ENCODE measurements at places on chromosomes 2 and 18.

DNA sequence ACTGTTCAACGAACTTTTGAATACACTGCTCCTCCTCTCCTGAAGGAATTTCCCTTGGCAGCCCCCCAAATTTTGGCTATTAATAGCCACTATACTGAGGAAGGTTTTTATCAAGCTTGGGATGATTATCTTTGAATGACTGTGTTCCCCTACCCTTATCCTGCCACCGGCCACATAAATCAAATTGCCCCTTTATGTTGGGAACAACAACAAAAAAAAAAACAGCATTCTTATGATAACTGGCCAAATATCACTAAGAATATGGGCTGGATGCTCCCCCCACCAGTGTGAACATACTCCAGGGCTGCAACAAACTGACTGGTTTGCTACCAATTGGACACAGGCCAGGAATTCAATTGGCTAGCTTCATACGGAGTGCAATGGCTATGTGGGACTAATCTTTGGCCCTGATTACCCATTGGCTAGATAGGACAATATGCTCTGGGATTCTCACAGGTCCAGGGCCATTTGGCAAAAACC is 20.6 kb downstream of the DUSP11 start:
- peak; percentile 83 for DNase-seq

GRCh38 chr2:12151716-12152115 is 405.3 kb downstream of the LPIN1 start:
- no peak for DNase-seq

GRCh38 chr2:136323935-136324334 is 206.0 kb upstream of the CXCR4 start:
- DNase-seq = no peak

- DNase-seq = no peak
Observed at GRCh38 chr2:238104691-238105371, 4.7 kb downstream of the ESPNL start.

DNA sequence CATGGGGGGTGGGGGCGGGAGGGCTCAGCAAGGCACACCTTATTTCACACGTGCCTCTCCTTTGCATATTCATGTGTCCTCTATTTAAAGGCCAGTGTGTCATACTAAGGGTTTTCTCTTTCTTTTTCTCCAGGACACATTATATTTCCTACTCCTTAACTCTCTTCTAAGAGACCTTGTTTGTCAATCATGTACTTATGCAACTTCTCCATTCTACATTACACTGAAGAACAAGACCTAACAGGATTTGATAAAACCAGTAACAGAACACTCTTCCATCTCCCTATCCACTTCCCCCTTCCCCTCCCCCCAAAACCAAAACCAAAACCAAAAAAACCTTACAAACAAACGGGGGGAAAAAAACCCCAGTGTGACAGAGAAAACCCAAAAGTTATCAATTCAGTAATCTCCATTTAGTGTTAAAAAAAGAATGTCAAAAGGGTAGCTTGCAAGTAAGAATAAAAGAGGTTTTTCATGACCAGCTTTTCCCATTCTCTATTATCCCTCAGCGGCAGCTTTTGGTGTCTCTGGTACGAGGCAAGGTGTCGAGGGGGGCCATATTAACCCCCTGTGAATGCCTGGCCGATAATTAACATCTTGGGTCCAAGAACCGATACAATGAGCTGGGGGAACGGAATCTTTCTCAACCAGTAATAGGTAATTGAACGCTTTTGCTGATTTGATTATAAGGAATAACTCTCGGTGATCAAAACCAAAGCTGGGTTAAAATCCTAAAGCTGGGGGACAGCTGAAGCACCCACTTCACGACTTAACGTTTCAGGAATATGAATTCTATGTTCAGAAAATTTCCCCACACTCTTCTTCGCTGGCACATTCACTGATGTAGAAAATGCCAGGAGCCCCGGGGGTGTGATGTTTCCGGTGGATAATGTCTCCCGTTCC is 191.0 kb upstream of the TCF4 start:
- DNase-seq = peak; percentile 5

DNA sequence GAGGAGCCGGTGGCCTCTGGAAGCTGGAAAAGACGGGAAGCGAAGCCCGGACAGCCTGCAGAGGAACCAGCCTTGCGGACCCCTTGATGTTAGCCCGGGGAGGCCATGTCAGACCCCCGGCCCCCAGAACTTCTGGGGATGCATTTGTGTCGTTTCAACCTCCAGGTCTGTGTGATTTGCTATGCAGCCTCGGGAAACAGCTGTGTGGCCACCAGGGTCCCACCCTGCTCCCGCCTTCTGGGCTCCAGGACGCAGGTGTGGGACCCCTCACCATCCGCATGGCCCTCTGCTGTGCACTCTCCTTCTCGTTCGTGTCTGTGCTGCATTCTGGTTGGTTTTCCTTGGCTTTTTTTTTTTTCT is 13.3 kb downstream of the NEU4 start:
- no peak for DNase-seq

GRCh38 chr2:78876316-78876688 is 149.2 kb upstream of the REG3G start:
- DNase-seq = no peak

DNA sequence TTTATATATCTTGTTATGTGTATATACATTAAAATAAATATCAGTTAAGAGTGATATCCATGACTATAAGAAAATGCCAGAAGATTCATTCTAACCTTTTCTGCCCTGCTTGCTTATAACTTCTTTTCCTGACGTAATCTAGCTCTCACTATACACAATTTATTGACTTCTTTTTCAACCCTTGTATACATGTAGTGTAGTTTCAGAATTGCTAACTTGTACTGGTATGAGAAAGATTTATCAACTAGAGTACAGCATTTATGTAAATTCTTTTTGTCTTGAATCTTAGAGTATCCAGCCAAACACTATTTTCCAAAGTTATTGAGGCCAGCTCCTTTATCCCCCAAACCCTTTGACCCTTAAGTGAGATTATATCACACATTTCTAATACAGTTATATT is 798.0 kb upstream of the RAB6C start:
- no peak for DNase-seq

GRCh38 chr2:60581433-60582282 is 28.2 kb upstream of the BCL11A start:
- DNase-seq = peak; percentile 6

DNA sequence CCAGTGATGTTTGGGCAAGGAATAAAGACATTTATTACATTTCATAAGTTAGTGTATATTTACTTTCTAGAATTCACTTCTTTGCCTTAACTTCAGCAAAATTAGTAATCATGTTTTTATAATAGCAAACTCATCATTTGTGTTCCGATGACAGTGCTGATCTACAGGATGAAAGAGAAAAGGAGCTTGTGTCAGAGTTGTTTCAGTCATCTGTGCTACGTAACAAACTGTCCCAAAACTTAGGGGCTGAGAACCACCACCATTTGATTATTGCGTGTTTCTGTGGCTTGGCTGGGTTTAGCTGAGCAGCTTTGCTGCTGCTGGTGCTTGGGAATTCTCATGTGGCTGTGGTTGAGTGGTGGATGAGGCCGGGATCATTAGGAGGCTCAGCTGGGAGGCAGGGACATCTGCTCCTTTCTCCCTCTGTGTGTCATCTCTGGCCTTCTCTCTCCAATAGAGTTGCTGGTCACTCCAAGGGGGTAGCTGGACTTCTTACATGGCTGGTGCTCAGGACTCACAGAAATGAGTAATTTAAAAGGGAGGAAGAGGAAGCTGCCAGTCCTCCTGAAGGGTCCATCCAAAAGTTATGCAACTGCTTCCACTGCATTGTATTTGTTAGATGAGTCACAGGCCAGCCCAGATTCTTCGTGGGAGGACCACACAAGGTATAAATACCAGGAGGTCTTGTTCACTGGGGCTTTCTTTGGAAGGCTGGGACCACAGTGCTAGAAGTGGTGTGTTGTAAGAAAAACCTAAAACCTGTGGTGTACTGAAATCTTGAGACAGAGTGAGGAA is 43.4 kb upstream of the HAAO start:
- DNase-seq = peak; percentile 77

DNA sequence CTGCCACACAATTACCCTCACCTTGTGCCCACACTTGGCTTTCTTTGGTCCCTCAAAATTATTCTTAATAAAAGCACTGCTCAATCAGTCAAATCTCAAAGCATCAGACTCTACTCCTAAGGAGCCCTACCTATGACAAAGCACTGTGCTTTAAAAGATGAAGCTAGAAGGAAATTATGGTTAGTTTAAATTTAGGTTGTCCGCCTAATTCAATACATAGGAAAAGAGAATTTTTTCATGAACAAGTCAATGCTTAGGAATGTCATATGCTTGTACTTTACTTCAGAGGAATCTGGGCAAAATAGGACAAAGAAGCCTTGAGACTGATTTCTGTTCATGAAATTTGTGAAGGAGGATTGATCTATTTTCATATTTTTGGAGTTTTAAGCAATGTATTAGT is 726.4 kb upstream of the CDH2 start:
- no peak for DNase-seq

- DNase-seq = no peak
Observed at GRCh38 chr2:81675641-81676040, 1371.1 kb upstream of the LRRTM1 start.

DNA sequence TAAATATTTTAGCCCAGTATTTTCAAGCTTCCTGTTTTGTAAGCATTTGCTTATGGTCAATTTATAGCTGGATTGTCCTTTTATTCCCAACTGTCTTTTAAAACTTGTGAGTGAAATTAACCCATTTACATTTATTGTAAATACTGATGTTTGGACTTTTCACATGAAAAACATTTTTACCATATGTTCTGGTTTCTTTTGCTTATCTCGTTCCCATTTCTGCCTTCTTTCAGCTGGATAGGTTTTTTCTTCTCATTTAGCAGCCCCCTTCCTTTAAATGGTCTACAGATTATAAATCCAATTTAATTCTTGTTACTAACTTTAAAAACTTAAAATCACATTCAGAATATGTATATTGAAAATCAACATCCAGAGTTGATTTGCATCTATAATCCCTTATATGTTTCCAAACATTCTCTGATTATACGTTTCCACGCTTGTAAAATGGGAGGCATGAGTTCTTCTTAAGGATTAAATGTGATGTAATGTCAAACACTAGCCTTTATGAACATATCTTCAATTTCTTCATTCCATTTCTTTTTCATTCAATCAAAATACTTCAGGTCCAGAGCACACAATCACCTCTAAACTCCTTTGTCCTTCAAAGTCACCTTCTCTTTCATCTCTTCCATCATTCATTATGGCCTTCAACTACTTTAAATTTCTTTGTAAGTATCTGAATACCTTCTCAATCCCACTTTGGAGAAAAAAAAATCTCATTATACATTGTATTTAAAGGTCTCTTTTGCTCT is 1.1 kb upstream of the KDM3A start:
- no peak for DNase-seq

DNA sequence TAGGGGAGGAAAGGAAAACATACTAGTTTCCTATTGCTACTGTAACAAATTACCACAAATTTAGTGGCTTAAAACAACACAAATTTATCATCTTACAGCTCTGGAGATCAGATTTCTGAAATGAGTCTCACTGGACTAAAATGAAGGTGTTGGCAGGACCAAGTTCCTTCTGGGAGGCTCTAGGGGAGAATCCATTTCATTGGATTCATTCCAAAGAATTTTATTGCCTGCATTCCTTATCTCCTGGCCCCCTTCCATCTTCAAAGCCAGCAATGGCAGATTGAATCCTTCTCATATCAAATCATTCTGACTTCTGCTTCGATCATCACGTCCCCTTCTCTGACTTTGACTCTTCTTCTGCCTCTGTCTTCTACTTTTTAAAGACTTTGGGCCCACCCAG is 250.9 kb downstream of the IRS1 start:
- no peak for DNase-seq

DNA sequence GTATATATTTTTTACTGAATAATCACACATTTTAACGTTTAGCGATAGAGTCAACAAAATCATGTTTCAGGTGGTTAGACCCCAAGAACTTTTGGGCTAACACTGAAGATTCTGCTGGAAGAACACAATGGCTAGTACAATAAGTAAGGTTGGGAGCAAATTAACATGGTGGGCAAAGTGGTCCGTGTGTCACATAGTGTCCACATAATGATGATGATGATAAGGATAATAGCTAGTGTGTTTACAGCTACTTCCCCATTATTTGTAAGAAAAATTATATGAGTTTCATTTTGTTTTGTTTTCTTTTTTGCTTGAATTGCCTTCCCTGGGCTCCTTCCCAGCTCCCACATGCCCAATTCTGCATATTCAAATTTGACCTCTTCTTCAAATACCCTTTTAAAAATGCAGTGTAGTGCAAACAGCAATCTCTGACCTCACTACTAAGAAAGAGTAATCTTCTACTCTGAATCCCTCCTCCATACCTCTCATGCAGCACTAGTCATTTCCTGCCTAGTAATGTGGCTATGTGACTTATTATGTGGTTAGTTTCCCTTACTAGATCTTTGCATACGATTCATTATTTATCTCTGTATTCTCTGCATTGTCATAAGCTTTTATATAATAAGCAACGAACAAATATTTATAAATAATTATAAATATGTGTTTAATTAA is 16.9 kb upstream of the VPS54 start:
- DNase-seq = no peak

GRCh38 chr18:22422909-22423548 is 5.3 kb upstream of the CTAGE1 start:
- DNase-seq = peak; percentile 79

DNA sequence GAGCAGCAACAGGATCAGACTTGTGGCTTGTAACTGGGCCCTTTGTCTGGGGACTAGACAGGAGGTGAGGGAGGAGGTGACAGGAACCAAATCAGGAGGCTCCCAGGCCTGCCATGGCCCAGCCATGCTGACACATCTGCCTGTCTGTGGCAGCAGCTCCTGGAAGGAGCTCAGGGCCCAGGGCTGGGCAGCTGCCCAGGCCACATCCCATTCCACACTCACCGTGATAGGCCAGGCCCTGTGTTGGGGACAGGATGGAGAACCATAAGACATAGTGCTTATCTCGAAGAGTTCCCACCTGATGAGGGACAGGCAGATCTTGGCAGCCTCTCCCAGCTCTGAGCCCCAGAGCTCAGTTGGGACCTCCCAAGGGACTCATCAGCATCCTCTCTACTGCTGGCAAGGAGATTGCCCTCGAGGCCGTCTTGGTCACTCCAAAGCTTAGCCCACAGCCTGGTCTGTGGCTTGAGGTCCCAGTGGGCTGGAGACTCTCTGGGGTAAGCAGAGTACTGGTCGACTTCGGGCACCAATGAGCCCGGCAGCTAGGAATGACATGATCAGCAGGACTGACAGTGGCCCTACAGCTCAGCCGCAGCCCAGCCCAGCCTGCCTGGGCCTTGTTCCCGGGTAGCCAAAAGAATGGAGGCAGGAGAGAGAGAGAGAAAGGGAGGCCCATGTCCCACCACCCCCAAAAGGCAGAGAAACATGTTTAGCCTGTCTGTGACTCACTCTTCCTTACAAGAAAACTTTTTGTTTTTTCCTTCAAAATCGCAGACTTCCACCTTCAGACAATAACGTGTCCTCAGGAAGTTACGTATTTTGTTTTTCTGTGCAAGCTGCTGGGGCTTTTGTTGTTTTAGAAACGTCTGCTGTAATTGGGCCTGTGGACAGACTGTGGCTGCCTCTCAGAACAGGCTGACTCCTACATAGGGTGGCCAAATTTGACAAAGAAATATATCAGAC is 82.1 kb downstream of the HS1BP3 start:
- peak; percentile 71 for DNase-seq

- peak; percentile 53 for DNase-seq
Observed at GRCh38 chr2:8679827-8680731, 1.8 kb upstream of the ID2 start.

Data from dermis microvascular lymphatic vessel endothelial cell (primary cell).